Activated naive CD8-positive, alpha-beta T cell treated with anti-CD3 and anti-CD28 coated beads, Interleukin-2, amount 10 ng/mL, durations not matched to agents 7 days and 5 days (primary cell): ENCODE measurements at places on chromosomes 5 and 9. TPM values are rescaled to one million over a fixed set of nuclear protein-coding genes. Genes with fewer than 3 reads are reported as not detected.
A peak's percentile ranks its signal among the peaks of the same experiment; 100 is the strongest.

Gene LCN1
- total RNA-seq, result not detected

Gene WDR38
- total RNA-seq, result not detected

Gene SNX18
- total RNA-seq, result 26.2 TPM

- DNase-seq, result no peak
Observed at GRCh38 chr9:35172878-35173277, 11.1 kb downstream of the UNC13B start.

GRCh38 chr9:34717996-34718614 is 8.2 kb upstream of the CCL21 start:
- no peak for DNase-seq

Gene KIF24
- total RNA-seq, result 7.5 TPM

Gene RASGRF2
- total RNA-seq, result 19.3 TPM

DNA sequence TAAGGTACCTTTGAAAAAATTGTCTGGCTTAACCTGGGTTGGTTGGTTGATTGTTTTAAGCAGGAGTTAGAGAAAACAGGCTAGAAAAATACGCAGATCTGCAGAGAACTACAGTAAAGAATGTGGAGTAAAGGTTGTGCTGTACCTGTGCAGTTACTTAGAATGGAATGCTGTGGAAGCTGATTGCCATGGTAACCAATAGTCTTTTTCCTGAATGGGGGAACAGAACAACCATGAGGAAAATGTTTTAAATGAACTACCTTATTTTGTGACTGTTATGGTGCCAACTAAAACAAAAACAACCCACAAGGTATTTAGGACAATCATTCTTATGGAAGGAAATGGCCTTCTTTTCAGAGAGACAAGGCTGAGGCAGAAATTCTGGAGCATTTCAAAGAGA is 4.8 kb upstream of the HOMER1 start:
- no peak for DNase-seq

- no peak for DNase-seq
Observed at GRCh38 chr5:92838253-92838652, 742.8 kb downstream of the NR2F1-AS1 start.

DNA sequence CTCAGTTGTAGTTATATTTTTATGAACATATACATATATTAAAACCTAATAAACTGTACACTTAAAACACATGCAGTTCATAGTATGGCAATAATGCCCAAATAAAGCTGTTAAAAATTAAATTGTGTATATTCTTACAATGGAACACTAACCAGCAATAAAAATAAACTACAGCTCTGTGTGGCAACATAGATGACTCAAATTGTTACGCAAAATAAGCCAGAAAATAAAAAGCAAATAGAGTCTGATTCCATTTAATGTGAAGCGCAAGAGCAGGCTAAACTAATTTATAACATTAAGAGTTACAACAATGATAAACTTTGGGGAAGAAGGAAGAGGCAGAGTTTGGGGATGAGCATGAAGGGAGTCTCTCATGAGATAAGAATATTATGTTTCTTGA is 597.3 kb downstream of the TLE1 start:
- DNase-seq, result no peak

DNA sequence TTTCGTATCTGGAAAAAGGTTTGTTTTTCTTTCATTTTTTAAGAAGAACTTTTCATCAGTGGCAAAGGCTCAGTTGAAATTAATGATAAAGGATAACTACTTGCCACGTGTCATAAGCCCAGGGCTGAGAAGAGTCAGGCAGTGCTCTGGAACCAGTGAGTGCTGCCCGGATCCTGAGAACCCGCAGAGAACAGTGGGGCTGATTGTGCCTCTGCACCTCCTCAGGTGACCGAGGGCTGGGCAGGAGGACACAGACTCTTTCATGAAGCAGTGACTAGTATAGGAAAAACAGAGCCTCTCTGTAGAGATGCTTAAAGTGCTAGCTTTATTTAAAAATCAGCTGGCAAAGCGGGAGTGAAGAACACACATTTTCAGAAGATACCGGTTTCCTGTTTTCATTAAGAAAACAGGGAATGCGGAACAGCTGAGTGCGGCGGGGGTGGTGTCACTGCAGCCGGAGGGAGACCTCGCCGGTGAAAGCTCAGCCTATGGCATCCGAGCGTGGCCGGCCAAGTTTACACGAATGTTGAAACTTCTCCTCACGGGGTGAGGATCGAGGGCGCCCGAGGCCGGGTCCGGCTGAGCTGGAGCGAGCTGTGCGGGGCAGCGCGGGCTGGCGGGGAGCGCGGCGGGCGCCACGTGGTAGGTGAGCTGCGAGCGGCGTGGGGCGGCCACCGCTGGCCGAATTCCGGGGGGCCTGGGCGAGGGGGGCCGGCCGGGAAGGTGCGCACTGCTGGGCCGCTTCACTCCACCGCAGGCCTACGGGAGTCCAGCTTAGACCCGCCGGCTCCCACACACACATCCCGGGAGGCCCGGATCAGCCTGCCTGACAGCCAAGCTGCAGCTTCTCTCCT is 134.7 kb upstream of the DMRT1 start:
- DNase-seq, result peak; percentile 49

DNA sequence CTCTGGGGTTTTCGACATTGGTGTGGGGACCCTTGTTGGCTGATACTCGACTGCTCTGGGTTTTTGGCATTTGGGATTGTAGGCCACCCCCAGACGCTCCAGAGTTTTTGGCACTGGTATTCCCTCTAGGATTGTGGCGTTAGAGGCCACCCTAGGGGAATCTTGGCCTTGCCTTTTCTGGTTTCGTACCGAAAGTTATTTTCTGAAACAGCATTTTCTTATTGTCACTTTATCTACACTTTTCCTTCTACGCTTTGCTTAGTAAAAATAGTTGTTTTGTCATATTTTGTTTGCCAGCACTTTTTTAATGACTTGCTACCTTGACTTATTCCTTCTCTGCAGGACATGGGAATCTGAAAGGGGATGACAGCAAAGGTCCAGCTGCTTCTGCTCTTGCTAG is 25.1 kb upstream of the CLPTM1L start:
- DNase-seq, result no peak

GRCh38 chr9:113919871-113920270 is 43.8 kb downstream of the ZNF618 start:
- no peak for DNase-seq

DNA sequence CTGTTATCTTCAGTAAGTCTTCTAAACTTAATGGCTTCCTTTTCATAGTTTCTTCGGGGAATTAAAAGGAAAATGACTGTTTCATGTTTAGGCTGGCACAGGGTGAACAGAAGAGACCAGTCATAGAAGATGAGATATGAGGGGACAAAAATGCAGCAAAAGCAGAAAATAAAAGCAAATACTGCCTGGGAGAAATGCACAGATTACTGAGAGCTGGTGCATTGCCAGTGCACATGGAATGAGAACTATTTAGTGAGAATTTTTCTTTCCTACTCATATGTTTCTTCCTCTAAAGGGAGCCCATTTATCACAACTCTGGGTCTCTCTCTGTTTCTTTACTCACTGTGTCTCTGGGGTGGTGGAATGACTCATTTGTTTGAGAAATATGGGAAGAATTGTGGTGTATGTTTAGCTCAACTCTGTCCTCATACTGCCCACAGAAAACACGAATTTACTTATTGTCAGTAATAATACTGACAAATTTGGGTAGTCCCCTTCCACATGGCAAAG is 25.9 kb upstream of the ANKRD55 start:
- DNase-seq, result no peak

Gene UBE2B
- 101 TPM for total RNA-seq

GRCh38 chr5:42242210-42242609 is 181.0 kb upstream of the GHR start:
- no peak for DNase-seq

Gene SLC25A48
- total RNA-seq, result not detected

DNA sequence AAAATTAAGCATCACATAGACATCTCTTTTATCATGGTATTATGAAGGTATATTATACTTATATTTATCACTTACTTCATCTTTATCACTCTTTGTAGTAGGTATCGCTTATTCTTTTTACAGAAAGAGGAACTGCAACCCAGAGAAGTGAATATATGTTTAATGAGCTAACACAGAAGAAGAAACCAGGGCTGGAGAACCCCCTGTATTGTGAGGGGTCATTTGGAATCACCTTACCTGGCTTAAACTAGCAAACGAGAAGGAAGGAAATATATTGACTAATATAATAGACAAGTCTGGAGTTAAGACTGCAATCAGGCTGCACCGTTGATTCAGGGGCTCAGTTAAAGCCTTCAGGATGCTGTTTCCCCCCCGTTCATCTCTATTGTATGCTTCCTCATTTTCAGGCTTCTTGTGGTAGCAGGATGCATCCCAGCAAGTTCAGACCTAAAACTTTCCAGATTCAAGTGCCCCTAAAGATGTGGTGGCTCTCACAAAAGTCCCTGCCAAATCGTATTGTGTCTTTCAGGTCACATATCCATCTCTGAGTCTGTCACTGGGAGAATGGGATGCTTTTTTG is 146.4 kb downstream of the GCNT1 start:
- no peak for DNase-seq

- no peak for DNase-seq
Observed at GRCh38 chr9:134943836-134944235, 26.1 kb upstream of the FCN1 start.
